SW 1271 (cell line): ENCODE measurements at places on chromosomes 1 and 21.

DNA sequence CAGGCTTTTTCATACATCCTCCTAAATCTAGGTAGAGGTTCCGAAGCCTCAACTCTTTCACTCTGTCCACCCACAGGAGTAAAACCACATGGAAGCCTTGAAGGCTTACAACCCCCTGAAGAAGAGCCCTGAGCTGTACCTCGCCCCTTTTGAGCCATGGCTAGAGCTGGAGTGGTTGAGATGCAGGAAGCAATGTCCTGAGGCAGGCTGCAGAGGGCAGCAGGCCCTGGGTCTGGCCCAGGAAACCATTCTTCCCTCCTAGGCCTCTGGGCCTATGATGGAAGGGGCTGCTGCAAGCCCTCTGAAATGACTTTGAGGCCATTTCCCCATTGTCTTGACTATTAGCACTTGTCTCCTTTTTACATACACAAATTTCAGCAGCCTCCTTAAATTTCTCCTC, 1503.0 kb downstream of the KCNT2 start:
- DNase-seq = no peak

GRCh38 chr1:200436436-200436835, 26.6 kb upstream of the ZNF281 start:
- no peak for DNase-seq

DNA sequence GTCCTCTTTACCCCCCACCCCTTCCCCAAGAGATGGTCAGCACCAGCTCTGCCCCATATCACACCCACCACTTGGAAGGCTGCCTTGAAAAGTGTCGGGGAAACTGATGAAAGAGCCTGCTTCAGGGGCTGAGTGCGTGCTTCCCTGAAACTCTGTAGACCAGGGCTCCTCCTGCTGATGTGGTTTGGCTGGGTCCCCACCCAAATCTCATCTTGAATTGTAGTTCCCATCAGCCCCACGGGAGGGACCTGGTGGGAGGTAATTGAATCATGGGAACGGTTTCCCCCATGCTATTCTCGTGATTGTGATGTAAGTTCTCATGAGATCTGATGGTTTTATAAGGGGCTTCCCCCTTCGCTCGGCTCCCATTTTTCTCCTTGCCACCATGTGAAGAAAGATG, 36.4 kb downstream of the UBIAD1 start:
- no peak for DNase-seq

- DNase-seq = no peak
Observed at GRCh38 chr1:24003331-24003972, 23.3 kb upstream of the SRSF10 start.

DNA sequence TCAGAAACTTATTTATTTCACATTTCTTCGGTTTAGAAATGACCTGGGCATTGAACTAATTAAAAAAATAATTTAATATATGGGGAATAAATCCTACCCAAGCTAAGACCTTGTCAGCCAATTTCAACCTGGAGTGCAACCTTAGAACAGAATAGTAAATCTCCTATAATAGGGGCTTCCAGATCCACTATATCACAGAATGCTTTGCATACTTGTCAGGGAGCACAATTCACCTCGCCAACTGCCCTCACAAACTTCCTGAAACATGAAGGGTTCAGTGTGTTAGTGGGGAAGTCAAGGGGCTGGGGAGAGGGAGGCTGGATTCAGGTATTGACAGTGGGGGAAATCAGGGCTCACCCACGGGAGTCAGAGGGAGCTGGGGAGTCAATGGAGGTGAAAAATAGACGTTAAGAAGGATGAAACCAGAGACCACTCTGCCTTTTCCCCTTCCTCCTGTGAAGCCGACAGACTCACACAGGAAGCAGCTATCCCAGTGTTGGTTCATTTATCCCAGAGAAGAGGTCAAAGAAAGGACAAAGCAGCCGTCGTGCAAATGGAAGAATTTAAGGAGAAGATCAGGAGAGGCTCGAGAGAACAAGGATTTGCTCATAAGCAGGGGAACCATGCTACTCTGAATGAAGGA, 453.3 kb downstream of the NUF2 start:
- no peak for DNase-seq

GRCh38 chr1:198669771-198670170, 30.9 kb downstream of the PTPRC start:
- no peak for DNase-seq

DNA sequence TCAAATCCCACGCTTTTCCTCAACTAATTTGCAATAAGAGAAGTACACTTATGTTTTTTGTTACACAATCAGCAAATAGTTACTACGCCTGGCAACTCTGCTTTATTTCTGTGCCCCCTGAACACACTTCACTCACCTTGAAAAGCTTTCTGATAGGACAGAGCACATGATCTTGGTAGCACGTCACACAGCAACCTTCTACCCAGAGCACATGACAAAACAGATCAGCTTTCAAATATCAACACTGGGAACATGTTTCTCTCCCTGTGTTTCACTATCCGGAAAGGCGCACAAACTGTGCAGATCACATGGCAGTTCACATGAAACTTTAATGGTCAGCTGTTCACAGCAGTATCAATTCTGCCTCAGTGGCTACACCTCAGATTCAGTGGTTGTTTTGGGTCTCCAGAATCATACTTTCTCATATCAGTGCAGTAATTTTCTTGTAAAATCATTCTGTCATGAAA, 2.2 kb downstream of the SLC19A2 start:
- DNase-seq = no peak

DNA sequence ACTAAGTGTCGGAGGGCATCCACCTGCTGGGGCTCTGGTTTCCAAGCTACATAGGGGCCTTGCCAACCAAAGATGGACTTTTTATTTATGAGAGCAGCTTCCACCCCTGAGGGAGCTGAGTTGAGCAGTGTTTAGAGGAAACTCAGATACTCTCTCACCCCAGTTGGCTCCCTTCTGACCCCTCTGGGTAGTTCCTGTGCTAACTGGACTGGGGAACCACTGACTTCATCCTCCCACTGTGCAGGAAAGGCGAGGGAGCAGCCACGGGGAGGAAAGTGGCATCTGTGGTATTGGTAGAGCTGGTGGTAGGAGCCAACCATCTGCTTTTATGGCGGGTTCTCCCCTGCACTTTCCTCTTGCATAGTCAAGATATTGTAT, 70.4 kb downstream of the MPZL1 start:
- DNase-seq = no peak

GRCh38 chr21:45421071-45421845, 16.3 kb downstream of the COL18A1 start:
- DNase-seq = no peak

DNA sequence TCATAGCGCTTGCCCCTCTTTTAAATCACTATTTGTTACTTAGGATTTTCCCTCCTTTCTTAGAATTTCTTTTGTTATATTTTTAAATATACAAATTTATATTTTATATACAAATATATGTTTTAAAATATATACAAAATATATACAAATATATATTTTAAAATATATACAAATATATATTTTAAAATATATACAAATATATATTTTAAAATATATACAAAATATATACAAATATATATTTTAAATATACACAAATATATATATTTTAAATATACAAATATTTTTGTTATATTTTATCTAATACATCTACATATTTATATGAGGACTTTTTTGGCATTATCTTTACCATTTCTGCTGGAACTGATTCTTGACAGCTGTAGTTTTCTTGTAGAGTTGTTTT, 50.9 kb upstream of the QSOX1 start:
- DNase-seq = no peak

GRCh38 chr1:150793221-150793620, 14.8 kb downstream of the CTSK start:
- DNase-seq = no peak

GRCh38 chr1:144551107-144551542, 41.6 kb upstream of the PPIAL4F start:
- DNase-seq = no peak

DNA sequence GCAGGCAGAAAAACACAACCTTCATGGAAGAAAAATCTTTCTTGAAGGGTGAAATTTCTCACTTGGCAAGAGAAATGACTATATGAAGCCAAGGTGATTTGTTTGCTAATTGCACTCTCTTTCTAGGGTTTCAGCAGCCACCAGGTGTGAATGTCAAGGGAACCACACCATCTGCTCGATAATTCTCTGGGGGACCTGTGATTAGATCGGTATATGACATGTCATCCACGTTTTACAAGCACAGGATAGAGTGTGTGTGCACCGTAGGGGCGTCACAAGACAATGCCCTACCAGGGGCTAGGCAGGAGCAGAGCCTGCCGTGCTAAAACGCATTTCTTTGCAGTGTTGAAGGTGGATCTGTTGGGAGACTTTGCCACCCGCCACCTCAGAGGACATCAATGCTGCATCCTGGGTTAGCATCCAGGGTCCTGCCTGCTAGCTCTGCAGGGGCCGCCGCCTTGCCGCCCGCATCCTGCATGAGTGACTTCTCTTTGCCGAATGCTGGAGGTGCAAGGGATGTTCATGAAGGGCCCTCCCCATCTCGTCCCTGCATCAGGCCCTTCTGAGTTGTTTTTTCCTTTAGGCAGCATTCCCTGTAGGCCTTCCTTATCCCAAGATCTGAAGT, 37.8 kb upstream of the CCSAP start:
- no peak for DNase-seq

DNA sequence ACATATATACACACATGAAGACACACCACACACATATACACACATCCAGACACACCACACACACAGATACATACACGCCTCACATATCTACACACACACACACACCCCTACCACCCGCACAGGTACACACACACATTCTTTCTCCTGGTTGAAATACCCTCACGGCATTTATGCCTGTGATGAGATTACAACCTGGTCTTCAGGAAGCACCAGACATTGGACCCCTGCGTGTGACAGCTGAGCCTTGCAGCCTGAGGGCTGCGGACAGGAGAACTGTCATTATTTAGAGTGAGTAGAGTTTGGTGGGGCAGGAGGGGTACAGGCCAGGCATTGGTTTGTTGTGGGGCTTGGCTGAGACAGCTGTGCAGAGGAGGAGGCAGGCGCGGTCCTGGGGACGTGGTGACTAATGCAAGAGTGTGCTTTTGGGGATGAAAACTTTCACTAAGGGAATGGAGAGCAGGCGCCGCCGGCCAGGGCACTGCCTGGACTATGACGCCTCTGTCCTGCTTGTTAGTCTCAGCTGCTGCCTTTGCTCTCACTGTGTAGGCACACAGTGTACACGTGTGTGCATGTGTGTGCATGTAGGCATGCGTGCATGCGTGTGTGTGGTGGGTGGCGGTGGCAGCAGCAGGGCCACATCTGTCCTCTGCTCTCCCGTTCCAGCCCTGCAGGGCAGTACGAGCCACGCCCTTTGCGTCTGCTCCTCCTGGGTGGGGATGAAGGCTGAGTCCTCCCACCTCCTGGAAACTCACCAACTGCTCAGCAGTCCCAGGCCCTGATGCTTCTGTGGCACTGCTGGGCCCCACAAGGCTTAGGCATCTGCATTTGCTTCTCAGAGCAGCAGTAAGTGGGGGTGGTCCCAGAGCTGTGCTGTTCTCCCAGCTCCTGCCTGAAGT, 57.6 kb downstream of the SPSB1 start:
- no peak for DNase-seq
